Osteocyte (in vitro differentiated cells): ENCODE measurements at places on chromosomes 6 and 20.

DNA sequence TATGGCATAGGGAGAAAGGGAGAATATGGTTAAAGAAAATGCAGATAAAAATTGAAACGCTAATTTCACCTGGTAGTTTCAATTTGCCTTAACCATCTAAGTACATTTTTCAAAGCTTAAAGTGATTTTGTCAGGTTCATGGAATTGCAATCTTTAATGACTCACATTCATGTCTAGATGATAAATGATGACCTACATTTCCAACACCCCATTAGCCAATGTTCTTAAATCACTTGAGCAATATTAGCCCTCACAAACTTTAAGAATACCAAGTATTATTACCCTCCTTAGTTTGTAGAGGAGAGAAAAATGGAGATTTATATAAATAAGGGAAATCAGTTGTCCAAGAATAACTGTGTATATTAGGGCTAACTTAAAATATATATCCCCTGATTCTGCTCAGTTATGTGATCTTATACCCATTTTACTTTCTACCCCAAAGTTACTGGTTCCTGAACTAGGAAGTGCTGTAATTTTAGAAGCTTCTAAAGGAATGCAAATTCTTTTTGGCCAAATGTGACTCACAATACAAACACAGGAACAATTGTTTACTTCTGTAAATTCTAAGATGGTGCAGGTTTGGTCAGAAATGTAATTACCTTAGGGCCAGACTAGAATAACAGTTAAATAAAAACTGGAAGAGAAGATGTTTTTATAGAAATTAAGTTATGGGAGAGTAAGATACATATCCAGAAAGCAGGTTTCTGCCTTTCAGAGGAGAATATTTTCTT lies 34.5 kb downstream of the TPBG start:
- H3K27ac ChIP-seq: peak overlapping the region; percentile 6
- H3K4me1 ChIP-seq: peaks cover 14% of the 10 kb centered on the region
- no peak overlapping the region for H3K4me3 ChIP-seq
- DNase-seq: no peak

DNA sequence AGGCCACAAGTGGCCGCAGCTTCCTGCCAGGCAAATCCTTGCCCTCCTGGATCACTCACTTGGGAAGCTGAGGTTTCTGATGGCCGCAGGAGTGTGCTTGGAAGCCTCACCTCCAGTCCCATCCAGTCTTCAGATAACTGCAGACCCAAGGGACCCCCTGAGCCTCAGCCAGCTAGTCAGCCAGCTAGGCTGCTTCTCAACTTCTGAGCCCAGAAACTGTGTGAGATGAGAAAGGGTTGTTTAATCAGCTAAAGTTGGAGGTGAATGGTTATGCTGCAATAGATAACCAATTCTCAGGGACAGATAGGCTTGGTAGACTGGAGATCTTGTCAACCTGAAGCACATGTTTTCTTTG lies 96.9 kb downstream of the THBS2 start:
- DNase-seq: no peak
- H3K36me3 ChIP-seq: peaks cover 11% of the 10 kb centered on the region
- no peaks in the 10 kb centered on the region for H3K27me3 ChIP-seq
- peaks cover 26% of the 10 kb centered on the region for H3K4me1 ChIP-seq
- H3K27ac ChIP-seq: no peak overlapping the region

DNA sequence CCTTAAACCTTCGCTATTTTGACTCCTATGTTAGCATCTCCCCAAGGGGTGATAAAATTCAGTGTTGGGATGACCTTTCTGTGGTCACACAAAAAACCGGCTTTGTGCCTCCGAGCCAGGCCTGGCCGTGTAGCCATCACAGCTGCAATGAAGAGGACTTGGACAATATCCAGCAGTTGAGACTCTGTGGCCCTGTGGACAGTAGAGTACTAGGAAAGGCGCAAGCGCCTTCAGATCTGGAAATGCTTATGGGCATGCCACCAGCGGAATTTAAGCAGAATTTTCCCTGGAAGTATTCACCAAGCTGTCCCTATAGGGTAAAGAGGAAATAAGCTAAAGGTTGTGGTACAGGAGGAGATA lies 63.3 kb upstream of the SLC2A12 start:
- no peak overlapping the region for H3K27ac ChIP-seq
- no peak overlapping the region for H3K4me3 ChIP-seq
- H3K27me3 ChIP-seq: no peaks in the 10 kb centered on the region
- H3K4me1 ChIP-seq: peaks cover 2% of the 10 kb centered on the region
- DNase-seq: no peak
- no peaks in the 10 kb centered on the region for H3K36me3 ChIP-seq

GRCh38 chr6:13863699-13864155 lies 49.4 kb upstream of the MCUR1 start:
- no peaks in the 10 kb centered on the region for H3K36me3 ChIP-seq
- H3K4me3 ChIP-seq: no peak overlapping the region
- H3K4me1 ChIP-seq: peaks cover 2% of the 10 kb centered on the region
- DNase-seq: peak; percentile 44

GRCh38 chr6:32984622-32985389 lies 16.4 kb downstream of the BRD2 start:
- peaks cover 22% of the 10 kb centered on the region for H3K36me3 ChIP-seq
- H3K4me1 ChIP-seq: peaks cover 1% of the 10 kb centered on the region
- H3K27ac ChIP-seq: no peak overlapping the region

DNA sequence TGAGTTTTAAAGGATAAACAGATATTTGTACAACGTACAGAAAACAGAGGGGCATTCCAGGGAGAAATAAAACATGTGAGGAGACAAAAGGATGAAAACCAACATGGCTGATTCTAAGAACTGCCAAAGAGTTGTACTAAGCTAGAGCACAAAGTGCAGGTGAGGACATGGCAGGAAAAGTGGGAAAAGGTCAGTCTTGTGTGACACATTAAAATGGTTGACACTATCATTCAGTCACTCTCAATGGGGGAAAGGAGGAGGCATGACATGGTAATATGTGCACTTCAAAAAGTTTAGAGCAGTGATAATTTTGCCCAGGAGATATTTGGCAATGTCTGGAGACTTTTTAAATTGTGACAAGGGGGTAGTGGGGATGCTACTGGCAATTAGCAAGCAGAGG lies 21.8 kb downstream of the PHIP start:
- H3K36me3 ChIP-seq: peaks cover 64% of the 10 kb centered on the region
- no peak overlapping the region for H3K4me3 ChIP-seq
- DNase-seq: no peak

DNA sequence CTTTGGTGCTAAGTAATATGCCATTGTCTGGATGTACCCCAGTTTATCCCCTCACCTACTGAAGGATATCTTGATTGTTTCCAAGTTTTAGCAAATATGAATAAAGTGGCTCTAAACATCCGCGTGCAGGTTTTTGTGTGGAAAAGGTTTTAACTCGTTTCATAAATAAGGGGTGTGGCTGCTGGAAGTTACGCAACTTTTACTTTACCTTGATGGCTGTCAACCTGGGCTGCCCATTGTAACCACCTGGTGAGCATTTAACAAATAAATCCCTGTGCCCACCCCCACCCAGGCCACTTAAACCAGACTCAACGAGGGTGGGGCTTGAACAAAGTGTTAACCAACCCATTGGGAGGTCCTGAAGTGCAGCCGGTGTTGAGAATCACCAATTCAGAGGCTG lies 187.8 kb downstream of the NRN1 start:
- H3K36me3 ChIP-seq: no peaks in the 10 kb centered on the region
- no peaks in the 10 kb centered on the region for H3K4me1 ChIP-seq
- H3K27me3 ChIP-seq: no peaks in the 10 kb centered on the region
- H3K27ac ChIP-seq: no peak overlapping the region
- no peak for DNase-seq

- H3K27me3 ChIP-seq: no peaks in the 10 kb centered on the region
- no peaks in the 10 kb centered on the region for H3K4me1 ChIP-seq
- DNase-seq: peak; percentile 95
- H3K4me3 ChIP-seq: no peak overlapping the region
- no peak overlapping the region for H3K27ac ChIP-seq
Measured at GRCh38 chr6:26216886-26217713, 129.9 kb downstream of the HFE start.

DNA sequence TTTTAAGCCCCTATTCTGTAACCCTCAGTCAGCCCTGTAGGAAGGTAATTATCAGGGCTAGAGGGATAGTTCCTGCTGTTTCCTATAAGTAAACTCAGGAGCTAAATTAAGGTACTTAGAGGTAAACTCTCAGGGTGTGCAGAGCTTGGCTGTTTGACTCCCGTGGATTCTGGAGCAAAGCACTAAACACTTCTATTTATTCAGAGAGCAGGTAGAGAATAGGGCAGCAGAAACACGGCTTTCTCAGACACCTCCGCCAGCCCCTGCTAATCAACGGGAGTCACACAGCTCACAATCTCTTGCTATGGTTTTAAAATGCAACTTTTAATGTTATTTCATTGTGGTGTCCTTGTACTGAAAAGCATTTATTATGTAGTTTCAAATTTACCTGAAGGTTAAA lies 21.8 kb downstream of the PRKN start:
- H3K36me3 ChIP-seq: no peaks in the 10 kb centered on the region
- no peak overlapping the region for H3K27ac ChIP-seq
- H3K27me3 ChIP-seq: no peaks in the 10 kb centered on the region
- H3K4me3 ChIP-seq: no peak overlapping the region

DNA sequence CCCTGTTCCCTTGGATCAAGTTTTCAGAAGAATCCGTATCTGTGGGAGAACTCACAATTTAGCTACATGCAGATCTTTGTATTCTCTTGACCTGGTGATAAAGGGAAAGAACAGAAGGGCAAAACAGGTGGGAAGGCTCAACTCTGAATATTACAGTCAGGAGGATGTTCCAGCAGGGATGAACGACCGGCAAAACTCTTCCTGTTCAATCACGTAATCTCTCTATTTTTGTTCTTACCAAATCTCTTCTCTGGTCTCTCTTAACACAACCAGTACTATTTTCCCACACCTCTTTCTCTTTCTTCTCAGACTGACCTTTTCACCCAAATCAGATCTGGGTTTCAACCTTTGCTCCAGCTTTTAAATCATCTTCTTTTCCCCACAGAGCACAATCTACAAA lies 371.4 kb downstream of the BTBD9 start:
- no peaks in the 10 kb centered on the region for H3K36me3 ChIP-seq
- peaks cover 45% of the 10 kb centered on the region for H3K4me1 ChIP-seq
- H3K27ac ChIP-seq: no peak overlapping the region
- no peaks in the 10 kb centered on the region for H3K27me3 ChIP-seq
- no peak for DNase-seq

DNA sequence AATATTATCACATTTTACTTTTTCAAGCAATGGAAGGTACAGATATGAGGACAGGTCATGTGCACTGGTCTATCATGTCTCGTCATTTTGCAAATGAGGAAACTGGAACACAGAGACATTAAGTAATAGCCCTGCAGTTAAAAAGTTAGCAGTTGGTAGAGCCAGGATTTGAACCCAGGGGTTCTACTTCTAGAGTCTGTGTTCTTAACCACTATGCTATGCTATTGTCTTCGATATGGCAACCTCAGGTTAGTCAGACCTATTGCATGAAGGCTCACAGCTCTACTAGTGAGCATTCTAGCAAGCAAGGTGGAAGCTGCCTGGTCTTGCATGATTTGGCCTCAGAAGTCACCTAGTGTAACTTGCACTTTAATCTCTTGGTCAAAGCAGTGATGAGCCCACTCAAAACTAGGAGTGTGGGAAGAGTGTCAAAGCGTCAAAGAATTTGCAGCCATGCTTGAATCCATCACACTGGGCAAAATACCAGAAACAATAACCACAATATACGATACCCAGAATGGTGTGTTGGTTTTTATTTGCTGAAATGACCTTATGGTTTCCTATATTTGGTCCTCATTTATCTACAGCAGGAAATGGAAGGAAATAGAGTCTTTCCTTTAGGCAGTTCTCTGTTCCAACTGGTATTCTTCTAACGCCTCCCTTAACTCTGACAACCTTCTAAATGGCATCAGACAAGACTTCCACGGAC lies 20.4 kb upstream of the BMP2 start:
- H3K27ac ChIP-seq: no peak overlapping the region
- H3K36me3 ChIP-seq: no peaks in the 10 kb centered on the region
- no peak for DNase-seq
- H3K27me3 ChIP-seq: peaks cover 6% of the 10 kb centered on the region

GRCh38 chr6:95846652-95847051 lies 169.1 kb upstream of the FUT9 start:
- no peaks in the 10 kb centered on the region for H3K27me3 ChIP-seq
- H3K27ac ChIP-seq: no peak overlapping the region
- no peak overlapping the region for H3K4me3 ChIP-seq
- DNase-seq: no peak
- H3K4me1 ChIP-seq: no peaks in the 10 kb centered on the region

DNA sequence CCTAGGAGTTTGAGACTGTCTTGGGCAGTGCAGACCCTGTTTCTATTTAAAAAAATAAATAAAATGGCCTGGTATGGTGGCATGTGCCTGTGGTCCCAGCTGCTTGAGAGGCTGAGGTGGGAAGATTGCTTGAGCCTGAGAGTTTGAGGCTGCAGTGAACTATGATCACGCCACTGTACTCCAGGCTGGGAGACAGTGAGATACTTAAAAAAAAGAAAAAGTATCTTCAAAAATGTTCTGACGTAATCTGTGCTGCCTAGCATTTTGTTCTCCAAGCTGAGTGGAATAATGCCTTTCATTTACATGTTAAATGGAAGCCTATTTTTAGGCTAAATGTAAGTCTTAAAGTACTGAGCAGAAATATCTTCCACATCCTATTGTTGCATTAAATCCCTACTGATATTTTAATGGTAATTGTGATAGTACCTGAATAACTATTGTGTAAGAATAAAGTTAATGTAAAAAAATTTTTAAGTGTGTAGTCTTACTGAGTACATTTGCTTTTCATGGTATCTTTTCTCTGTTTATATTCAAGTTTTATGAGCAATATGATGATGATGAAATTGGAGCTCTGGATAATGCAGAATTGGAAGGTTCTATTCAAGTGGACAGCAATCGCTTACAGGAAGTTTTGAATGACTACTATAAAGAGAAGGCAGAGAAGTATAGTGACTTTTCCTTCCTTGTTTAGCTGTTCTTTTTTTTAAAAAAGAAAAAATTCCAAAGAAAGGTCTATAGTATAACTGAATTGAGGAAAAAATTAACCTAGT lies 4.2 kb upstream of the ZC2HC1B start:
- H3K4me1 ChIP-seq: no peaks in the 10 kb centered on the region
- H3K4me3 ChIP-seq: no peak overlapping the region
- no peaks in the 10 kb centered on the region for H3K27me3 ChIP-seq
- H3K36me3 ChIP-seq: peaks cover 86% of the 10 kb centered on the region

- peaks cover 18% of the 10 kb centered on the region for H3K4me1 ChIP-seq
- peaks cover 7% of the 10 kb centered on the region for H3K36me3 ChIP-seq
- no peak for DNase-seq
- no peak overlapping the region for H3K27ac ChIP-seq
- no peaks in the 10 kb centered on the region for H3K27me3 ChIP-seq
- no peak overlapping the region for H3K4me3 ChIP-seq
Measured at GRCh38 chr20:48673507-48673906, 154.3 kb downstream of the PREX1 start.

DNA sequence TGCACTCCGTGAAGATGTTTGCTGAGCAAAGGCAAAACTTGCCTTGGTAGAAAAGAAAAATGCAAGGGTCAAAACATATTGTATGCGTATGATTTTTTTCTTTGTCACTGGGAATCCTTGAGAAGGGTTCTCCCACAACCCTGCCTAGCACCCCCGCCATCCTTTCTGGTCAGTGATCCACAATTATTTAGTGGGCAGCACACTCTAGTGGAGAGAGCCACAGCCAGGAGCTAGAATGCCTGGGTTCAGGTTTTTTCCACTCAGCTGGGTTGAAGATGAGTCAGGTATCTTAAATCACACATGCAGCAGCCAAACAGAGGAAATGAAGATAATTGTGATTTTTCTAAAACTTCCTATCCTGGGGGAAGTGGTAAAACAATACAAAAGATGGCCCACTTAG lies 243.1 kb downstream of the PKHD1 start:
- H3K4me3 ChIP-seq: no peak overlapping the region
- no peaks in the 10 kb centered on the region for H3K36me3 ChIP-seq
- no peak overlapping the region for H3K27ac ChIP-seq
